NCI-H69 (cell line): ENCODE measurements at places on chromosomes 2 and 18.

GRCh38 chr2:110872521-110872920 lies 140.1 kb downstream of the ACOXL start:
- peak; percentile 37 for DNase-seq

DNA sequence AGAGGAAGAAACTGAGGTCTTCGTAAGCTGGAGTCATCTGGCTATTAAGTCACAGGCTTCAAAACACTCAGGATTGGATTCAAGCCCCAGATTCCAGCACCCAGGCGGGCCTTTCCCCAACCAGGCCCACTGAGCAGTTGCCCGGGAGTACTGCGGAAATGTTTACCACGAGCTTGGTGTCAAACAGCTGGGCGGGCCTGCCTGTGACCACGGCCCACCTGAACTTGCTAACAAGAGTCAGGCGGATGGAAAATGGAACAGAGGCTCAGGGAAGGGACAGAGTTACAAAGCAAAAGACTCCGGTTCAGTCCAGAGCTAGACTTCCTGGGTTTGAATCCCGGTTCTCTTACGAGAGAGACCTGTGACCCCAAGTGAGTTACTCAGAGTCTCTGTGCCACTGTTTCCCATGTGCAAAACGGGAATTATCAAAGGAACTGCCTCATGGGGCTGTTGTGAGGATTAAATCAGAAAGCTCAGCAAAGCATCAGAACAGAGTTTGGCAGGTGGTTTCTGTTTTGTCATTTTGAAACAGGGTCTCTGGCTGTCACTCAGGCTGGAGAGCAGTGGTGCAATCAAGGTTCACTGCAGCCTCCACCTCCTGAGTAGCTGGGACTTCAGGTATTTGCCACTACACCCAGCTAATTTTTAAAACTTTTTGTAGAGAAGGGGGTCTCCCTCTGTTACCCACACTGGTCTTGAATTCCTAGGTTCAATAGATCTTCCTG lies 49.0 kb upstream of the TFCP2L1 start:
- no peak for DNase-seq

GRCh38 chr2:120398051-120398995 lies 52.4 kb downstream of the INHBB start:
- DNase-seq: no peak

DNA sequence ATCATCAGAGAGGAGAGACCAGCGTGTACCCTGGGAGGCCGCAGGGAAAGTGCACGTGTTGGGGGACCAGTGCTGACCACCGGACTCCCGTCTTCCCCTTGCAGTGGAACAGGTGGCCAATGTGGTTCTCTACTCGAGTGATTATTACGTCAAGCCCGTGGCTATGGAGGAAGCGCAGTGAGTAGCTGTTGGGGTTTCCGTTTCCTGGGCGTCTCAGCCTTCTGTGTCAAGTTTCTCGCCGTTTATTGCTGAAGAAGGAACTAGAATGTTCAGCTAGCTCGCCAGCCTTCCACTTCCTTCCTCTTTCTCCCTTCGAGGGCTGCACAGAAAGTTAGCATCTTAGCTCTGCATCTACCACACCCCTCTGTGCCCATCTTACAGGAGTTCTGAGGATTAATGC lies 22.8 kb upstream of the DGKD start:
- no peak for DNase-seq

DNA sequence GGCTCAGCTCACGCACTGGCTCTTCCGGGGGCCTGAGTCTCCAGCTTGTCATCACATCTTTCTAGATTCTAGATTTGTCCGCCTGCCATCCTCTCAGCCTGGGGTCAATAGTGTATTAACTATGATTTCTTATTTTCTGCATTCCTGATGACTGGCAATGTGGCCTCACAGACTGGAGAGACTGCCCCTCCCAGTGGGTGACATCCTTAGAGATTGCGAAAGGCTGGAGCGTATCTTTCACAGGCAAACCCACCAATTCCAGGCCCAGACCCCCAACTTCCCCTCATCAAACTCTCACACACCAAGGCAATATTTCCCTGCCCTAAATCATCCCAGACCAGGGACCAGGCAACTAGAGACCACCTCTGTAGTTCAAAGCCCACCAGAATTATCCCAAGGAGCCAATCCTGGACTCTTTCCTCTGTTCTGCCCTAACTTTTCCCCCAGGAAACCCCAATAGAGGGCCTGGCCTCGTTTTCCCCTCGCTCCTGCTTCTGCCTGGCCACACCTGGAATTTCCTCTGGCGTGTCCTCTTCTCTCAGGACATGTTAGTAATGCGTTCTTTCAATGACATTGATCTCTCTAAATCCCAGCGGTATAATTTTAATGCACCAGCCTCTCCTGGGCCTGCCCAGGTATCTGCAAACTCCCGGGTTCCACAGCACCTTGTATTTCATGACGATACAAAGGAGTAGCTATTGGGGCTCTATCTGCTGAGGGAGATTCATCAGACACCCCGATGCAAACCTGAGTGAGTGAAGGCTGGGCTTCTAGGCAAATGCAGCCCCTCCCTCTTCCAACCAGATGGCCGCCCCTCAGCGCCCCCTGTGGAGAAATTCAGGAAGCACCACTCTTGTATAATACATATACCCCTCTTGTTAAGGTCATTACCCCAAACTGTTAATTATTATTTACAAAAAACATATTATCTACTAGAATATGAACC lies 2.4 kb upstream of the KCNF1 start:
- no peak for DNase-seq

DNA sequence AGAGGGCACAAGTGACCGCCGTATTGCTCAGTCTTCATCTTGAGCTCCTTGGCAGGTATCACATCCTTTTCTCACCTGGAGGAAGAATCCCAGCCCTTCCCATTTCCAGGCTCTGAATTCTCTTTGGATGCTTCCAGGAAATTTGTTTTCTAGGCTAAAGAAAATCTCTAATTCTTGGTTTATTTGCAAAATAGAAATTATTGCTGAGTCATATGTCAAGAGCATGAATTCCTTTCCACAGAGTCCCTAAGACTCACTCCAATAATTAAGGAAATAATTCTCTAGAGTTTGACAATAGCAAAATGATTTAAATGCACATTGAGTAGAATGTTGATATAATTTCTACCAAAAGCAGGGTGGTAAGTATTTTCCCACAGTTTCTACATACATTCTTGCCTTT lies 16.3 kb upstream of the CCDC68 start:
- no peak for DNase-seq

DNA sequence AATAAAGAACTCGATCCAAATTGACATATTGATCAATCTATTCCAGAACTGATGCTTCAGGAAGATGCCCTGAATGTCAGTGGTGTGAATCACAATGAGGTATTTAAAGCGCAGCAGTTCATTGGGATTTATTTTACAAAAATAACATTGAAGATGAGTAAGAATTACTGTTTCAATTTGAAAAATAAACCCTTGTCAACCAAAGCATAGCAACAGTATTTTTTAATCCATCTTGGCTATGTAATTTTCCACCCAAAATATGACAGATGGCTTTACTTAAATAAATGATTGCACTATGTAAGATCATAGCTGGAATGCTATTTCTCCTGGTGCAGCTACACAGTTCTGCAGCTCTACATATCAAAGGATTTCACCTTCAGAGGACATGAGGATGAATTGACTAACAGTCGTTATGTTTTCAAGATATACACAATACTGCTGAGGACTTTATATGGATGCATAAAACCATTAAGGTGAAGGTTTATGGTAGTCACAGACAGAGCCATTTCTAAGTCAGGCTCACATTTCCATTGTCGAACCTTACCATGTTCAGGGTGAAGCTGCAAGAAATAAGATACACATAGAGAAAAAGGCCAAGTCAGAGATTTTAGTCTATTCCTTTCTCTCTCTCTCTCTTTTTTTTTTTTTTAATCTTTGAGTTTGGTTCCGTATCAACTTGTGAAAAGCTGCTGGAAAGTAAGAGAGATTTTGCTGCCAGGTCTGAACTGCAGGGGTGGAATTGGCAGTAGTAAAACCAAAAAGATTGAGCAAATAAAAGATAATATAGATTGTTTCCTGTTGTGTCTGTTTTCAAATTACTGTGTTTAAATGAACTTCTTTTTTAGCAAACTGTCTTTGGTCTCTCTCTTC lies 398.0 kb upstream of the CDH20 start:
- no peak for DNase-seq

DNA sequence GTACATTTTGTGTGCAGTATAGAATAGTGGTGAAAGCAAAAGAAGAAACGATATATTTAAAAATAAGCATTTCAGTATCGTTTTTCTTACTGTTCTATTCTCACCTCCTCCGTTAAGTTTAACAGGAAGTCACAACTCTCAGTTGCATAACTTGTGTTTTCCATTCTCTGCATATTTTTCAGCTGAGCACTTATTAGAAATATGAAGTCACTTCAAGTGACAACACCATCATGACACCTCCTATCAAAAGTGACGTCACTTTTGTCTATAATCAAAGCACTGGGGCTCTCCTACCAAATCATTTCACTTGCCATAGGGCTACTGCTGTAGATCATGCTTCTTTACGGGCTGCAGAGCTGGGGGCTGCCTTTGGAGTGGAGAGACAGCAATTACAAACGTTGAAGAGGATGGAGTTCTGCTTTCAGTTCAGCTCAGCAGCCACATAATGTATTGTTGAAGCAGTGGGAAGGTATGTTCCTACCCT lies 36.3 kb downstream of the STAT4 start:
- DNase-seq: no peak

DNA sequence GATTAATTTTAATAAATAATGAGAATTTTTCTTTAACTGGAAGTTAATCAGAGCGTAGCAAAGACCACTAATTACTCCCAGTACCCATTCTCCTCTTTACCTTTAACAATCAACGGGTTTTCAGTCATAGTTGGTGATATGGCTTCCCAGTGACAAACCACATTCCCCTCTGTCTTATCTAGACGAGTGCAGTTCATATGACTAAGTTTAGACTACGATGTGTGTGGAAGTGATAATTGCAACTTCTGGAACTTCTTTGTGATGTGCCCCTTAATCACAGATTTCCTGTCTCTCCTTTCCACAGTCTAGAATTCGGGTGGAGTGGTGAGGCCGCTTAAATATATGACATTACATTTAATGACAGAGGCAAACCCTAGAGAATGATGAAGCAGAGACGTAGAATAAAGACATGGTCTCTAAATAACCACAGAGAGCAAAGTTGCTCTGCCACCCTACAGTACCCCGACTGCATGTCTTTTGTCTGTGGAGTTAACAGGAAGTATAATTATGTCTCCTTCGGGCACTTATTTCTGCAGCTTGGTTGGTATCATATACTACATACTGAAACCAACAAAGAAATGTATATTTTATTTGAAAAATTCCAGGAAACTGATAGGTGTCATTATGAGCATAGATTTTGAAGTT lies 693.3 kb upstream of the CDH7 start:
- DNase-seq: peak; percentile 58

DNA sequence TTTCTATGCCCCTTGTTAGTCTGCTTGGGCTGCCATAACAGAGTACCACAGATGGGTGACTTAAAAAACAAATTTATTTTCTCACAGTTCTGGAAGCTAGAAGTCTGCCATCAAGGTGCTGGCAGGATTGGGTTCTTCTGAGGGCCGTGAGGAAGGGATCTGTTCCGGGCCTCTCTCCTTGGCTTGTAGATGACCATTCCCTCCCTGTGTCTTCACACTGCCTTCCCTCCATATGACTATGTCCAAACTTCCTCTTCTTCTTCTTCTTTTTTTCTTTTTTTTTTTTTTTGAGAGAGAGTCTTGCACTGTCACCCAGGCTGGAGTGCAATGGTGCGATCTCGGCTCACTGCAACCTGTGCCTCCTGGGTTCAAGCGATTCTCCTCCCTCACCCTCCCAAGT lies 13.1 kb upstream of the CCNYL1 start:
- DNase-seq: no peak

DNA sequence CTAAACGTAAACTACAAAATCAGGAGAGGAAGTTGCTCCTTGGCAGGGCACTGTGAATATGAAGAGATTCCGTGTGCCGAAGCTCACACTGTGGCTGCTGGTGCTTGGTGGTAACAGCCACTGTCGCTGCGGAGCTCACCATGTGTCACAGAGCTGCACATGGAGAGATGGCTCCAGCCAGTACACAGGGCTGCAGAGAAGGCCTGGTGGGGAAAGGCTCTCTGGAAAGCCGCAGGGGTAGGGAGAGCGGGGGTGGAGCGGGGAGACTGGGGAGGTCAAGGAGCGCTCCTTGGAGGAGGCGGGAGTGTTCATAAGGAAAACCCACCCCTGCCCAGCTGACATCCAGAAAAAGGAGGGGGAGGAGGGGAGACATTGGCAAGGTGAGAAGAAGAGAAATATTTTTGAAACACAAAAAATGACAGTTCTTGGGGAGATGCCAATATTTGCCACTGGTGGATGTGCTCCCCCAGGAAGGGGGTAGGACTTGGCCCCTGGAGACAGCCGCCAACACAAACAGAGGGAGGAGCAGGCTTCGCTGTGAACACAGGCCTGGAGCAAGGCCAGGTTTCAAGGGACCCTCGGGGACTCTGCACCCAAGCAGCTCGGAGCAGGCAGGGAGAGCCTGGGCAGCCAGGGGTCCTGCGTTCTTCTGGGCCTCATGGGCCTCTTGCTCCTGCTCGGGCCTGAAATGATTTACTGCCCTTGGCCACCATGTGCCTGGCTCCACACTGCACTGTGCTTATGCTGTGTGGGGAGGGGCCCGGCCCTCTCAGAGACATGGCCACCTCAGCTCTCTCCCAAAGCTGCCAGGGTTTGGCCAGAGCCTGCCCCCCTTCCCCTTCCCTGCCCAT lies 102.6 kb upstream of the GLI2 start:
- peak; percentile 55 for DNase-seq

- DNase-seq: peak; percentile 35
Observed at GRCh38 chr2:181123798-181124231, 143.4 kb downstream of the UBE2E3 start.

DNA sequence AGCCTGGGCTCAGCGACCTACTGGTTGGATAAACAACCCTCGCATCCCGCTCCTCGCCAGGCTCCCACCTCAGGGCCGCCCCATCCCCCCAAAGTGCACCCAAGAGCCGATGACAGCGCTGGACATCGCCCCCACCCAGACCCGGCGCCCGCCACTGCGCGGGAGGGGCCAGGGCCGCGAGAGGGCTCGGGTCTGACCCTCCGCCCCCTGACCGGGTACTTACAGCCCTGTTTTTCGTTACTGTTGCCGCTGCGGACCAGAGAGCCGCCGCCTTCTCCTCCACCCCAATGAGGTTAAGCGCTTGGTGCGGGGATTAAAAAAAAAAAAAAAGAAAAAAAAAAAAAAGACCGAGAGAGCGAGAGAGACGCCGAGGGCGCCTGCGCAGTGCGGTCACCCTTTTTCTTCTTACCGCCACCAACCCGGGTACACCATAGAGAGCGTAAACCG lies at the start of gene CLASP1:
TSS of gene CLASP1 (minus strand) at position 314 of the 447 bp plus-strand sequence. CDS start 43,567 bp downstream, outside the sequence.
- peak; percentile 71 for DNase-seq

DNA sequence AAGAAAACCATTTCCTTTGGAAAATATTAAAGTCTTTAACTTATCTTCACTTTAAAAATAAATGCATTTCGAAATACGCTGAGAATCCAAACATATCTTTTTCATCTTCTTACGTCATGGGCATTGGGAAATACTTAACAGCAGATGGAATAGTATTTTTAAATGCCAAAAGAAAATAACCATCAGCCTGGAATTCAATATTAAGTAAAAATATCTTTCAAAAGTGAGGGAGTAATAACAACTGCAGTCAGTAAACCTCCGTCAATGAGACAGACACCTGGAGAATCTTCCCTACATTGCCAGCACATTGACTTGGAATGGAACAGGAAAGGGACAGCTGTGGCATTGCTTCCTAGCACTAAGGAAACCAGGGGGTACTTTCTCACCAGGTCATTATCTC lies 290.4 kb upstream of the TNP1 start:
- DNase-seq: no peak

GRCh38 chr18:29041976-29042375 lies 865.0 kb upstream of the CDH2 start:
- no peak for DNase-seq
